ENCODE measurements at places on chromosomes 16 and 17.

DNA sequence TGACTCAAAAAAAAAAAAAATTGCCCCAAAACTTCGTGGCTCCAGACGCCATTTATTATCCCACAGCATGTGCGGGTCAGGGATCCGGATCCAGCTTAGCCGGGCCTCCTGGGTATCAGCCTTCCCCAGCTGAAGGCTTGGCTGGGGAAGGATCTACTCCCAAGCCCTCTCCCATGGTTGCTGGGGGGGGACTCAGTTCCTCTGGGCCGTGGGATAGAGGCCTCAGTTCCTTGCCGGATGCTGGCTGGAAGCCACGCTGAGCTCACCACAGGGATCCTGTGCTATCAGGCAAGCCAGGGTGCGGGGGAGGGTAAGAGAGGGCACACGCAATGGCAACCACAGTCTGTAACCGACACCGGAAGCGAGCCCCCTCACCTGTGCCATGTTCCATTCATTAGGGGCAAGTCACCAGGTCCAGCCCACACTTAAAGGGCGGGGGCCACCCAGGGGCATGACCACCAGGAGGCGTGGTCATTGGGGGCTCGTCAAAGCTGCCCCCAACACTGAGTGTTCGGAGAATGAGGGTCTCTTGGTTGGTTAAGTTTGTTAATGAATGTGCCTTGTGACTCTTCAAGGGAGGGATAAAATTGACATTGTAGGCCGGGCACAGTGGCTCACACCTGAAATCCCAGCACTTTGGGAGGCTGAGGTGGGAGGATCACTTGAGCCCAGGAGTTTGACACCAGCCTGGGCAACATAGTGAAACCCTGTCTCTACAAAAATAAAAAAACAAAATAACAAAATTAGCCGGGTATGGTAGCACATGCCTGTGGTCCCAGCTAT, 210.0 kb upstream of the GSE1 start:
- H3K4me3 ChIP-seq = no peak overlapping the region
- H3K27ac ChIP-seq = no peak overlapping the region
- H3K4me1 ChIP-seq = peaks cover 5% of the 10 kb centered on the region
- peak; percentile 77 for DNase-seq
- no peaks in the 10 kb centered on the region for H3K27me3 ChIP-seq

DNA sequence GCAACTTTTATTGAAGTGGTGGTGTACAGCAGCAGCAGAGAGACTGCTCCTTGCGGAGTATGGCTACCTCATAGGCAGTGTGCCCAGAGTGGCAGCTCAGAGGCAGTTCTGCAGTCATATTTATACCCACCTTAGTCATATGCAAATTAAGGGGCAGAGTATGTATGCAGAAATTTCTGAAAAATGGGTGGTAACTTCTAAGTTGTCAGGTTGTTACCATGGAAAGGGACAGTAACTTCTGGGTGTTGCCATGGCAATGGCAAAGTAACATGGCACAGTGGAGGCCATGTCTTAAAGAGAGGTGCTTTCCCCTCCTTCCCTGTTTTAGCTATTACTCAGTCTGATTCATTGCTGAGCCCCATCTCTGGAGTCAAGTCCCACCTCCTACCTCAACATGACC, 53.4 kb downstream of the MEOX1 start:
- peak; percentile 70 for DNase-seq
- no peaks in the 10 kb centered on the region for H3K36me3 ChIP-seq
- H3K4me3 ChIP-seq = no peak overlapping the region
- H3K4me1 ChIP-seq = no peaks in the 10 kb centered on the region

DNA sequence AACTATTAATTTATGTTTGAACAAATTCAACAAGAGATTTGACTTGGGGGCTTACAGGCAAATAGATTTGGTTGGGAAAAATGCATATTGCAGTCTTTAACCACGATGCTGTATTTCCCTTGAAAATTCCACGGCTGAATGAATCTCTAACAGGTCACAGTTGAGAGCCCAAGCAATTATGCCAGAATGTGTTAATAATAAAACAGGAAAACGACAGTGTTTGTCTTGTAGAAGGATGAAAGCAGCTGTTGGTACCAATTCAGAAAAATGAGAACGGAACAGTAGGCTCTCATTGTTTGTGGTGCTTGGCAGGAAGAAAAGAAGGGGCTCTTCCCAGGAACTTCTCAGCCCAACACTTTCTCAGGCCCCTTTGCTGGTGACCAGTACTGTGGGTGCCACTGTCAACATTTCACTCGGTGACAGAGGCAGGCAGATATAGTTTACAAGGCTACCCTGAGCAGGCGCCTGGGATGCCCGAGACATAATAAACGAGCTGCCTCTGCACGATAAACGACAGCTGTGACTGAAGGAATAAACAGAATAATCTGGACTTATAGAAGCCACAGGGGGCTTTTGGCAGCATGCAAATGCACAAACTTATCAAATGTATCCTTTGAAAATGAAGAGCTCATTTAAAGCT, 387.1 kb downstream of the HS3ST4 start:
- H3K4me1 ChIP-seq = no peaks in the 10 kb centered on the region
- no peaks in the 10 kb centered on the region for H3K27me3 ChIP-seq
- H3K4me3 ChIP-seq = no peak overlapping the region
- no peaks in the 10 kb centered on the region for H3K36me3 ChIP-seq
- H3K27ac ChIP-seq = no peak overlapping the region
- no peak for DNase-seq

DNA sequence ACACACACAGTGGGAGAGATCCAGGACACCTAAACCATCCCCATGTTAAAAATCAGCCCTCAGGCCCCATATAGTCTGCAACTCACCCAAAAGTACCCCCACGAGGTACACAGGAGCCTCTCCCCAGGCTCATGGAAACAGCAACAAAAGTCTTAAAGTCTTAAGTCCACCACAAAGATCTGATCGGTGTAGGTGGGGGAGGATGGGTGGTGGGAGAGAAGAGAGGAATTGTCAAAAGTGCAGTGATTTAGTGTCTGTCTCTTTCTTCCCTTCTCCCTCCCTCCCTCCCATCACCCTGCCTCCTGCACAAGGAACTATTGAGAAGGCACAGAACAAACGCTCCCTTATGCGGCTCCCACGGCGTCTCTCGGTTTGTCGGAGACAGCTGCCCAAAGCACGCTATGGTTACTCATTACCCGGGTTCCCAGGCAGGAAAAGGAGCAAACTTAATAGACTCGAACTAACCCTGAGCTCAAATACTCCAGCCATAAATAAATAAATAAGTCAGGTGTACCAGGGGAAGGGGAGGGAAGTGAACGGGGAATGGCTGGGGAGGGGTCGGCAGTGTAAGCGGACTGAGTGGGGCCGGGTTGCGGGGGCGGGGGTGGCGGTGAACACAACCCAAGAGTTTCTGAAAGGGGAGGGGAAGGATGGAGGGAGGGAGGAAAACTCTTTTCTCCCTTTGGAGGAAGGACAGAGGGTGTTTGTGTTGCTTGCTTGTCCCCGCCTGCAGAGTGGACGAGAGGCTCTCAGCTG, 477.4 kb downstream of the SLC39A11 start:
- H3K4me3 ChIP-seq = no peak overlapping the region
- peaks cover 12% of the 10 kb centered on the region for H3K4me1 ChIP-seq
- DNase-seq = peak; percentile 74
